ENCODE measurements at places on chromosomes 6 and 20.

GRCh38 chr6:28209753-28210535, 15.1 kb upstream of the ZSCAN9 start:
- DNase-seq: no peak

- no peak for DNase-seq
Measured at GRCh38 chr6:166293731-166294584, 14.2 kb downstream of the PRR18 start.

GRCh38 chr6:99347804-99348203, 1.7 kb downstream of the FAXC start:
- no peak for DNase-seq

GRCh38 chr20:15512916-15513315, 1060.3 kb downstream of the KIF16B start:
- DNase-seq: no peak

DNA sequence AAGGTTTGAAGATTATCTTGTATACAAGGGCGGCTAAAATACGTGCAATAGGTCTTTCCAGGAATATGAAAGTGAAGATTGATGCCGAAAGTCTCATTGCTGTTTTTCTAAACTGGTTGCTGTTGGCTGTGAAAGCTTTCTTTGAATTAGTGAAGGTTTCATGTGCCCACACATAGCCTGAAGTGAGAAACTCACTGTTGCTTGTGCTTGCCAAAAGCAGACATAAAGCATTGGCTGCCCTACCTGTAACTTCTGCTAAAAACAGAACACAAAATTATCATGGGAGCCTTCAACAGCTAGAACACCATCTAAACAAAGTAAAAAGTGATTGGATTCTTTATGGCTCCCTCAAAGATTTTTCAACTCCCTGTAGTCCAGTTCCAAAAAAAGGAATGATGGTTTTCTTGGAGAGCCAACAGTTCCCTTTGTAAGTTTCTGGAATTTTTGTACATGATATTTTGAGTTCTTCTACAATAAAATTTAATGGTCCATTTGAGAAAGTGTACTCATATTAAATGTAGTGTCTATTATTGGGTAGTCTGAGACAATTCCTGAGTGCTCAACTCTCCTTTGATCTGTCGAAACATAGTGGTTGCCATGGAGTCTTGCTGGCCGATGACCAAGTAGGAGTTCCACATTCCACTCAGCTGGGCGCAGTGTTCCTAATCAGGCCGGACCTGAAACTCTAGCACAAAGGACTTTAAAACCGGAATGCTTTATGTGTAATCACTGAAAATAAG, 68.5 kb downstream of the PLEKHG1 start:
- no peak for DNase-seq

- DNase-seq: peak; percentile 53
Measured at GRCh38 chr6:149112976-149113375, 204.5 kb upstream of the TAB2 start.

GRCh38 chr6:134466771-134467525, 149.0 kb upstream of the SGK1 start:
- DNase-seq: no peak

DNA sequence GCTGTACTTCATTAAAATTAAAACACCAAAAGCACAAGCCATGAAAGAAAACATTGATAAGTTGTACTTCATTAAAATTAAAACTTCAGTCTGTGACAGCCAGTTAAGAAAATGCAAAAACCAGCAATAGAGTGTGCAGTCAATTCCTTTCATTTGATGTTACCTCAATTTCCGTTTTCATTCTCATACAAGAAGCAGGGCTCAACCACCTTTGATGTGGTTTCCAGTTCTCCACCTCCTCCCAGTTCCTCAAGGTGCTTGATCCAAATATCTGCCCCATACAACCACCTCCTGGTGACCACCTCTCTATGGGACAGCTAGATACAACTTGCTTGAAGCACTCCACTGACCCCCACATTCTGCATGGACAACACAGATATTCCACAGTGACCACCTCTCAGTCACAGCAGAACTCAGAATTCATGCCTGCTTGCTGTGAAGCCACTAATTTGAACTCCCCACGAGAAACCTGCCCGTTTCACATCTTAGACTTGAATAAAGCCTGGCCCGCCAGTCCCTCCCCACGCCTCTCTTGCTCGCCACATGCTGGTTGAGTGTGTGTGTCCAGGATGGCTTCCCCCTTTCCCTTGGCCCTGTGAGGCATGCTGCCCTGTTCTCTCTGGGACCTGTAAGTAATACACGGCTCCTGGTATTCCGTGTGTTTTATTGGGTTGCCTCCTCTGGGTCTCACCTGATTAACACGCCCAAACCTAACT, 66.1 kb downstream of the FAM50B start:
- peak; percentile 43 for DNase-seq

DNA sequence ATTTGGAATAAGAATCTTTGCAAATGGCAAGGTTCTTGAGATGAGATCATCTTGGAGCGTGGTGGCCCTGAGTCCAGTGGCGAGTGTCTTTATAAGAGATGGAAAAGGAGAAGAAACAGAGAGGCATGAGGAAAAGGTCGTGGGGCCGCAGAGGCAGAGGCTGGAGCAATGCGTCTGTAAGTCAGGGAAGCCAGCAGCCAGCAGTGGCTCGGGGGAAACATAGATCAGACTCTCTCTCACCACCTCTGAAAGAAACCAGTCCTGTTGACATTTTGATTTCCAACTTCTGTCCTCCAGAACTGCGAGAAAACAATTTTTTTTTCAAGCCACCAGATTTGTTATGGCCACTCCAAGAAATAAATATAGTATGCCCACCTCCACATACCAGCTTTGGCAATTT, 226.6 kb downstream of the TFAP2C start:
- DNase-seq: no peak

DNA sequence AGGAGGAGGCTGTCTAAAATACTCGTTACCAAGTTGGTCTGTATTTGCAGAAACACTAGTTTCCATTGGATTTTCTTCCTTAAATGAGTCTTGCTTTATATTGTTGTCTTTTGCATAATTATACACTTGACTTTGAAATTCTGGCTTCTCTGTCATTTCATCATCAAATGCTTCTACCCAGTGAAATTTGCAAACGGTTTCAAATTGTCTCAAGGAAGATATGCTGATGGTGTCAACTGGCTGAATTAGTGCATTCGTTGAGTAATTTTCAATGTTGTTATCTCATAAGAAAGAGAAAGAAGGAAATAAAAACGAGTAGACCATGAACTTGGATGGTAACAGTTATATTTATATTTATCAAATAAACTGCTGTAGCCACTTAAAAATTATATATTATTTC, 10.8 kb downstream of the CAGE1 start:
- DNase-seq: no peak

- DNase-seq: no peak
Measured at GRCh38 chr20:63216849-63217471, 1.0 kb upstream of the YTHDF1 start.

- peak; percentile 13 for DNase-seq
Measured at GRCh38 chr6:5314191-5314865, 53.0 kb downstream of the FARS2 start.

DNA sequence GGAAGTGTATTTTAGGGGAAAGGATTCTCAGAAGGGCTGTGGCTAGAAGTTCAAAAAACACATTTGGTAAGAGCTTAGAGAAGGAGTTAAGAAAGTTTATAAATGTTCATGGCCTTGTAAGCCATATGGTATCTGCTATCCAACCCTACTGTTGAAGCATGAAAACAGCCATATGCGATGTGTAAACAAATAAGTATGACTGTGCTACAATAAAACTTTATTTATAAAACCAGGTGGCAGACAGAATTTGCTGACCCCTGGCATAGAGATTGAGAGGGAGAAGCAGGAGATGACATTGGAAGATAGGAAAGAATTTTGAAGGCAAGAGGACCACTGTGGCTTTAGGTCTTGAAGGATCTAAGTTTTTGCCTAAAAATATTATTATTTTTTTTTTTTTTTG, 583.5 kb downstream of the DOK5 start:
- DNase-seq: no peak

DNA sequence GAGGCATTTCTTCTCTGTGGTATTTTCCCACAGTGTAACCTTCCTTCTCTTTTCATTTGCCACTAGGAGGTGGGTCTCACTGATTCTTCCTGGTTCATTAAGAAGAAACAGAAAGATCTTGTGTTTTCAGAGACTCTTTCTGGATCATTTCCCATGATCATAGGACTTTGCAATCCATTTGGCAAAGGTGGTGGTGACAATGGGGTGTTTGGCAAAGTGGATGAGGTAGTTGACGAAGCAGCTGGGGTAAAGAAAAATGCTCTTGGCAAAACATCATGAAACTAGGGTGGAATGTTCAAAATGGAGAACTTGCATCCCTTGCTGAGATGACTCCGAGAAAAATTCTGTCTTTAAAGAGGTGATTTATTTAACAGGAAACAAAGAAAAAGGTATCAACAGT, 50.6 kb downstream of the TRAF3IP2 start:
- no peak for DNase-seq

- DNase-seq: no peak
Measured at GRCh38 chr20:37394543-37395409, 48.8 kb downstream of the SRC start.

DNA sequence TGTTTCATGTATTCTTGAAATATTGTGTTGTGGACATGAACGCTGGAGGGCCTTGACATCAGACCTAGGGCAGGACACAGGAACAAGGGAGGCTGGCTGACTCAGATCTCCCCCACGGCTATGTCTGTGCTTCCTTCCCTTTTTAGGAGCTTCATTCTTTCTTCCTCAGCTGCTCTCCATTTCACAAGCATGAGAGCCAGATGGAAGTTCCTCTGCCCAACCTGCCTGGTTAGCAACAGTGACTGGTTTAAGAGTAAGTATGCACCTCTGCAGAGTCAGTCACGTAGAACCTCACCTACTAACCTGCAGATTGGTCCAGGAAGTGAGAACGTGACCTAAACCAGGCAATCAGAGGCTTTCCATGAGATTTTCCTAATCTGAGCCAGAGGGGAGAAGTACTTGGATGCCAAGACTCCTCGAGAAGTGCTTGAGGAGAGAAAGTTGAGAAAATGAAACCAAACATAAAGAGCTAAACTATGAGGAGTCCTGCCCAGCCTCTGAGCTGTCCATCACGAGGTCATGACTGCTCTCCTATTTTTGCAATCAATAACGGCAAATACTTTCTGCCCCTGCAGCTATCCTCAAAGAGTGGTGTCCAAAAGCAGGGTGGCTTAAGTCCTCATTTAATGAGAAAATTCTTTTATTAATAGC, 465.2 kb upstream of the CITED2 start:
- no peak for DNase-seq

DNA sequence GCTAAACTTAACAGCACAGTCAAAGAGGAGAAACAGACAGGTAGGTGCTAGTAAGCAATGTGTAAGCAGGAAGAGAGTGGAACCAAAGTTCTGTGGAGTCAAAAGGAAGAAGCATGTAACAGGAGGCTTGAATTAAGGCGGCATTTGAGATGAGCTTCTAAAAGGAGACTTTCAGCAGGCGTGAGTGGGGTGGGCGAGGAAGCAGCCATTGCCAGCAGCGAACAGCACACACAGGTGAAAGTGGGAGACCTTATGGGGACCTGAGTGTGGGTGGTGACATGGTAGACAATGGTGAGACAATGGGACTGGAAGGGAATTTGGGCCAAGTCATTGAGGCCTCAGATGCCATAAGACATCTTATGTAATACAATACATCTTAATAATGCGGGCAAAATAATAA, 195.0 kb downstream of the PAX1 start:
- DNase-seq: no peak

DNA sequence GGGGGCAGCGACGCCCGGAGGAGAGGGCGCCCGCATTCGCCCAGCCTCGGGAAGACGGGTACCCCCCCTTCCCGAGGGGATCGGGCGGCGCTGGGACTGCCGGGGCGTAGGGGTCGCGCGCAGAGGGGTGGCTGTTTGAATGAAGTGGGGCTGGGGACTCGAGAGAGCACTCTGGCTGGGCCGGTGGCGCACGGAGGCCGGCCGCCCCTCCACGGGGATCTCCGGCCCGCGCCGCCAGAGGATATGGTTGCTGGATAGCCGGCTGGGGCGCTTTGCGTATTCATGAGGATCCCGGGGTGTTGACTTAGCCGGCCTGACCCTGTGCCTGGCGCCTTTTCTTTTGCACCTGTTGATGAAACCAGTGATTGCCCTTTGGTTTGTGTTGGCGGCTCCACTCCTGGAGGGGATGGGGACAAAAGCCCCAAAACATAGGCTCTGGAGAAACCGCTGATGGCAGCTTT, 469 bp downstream of the SYNJ2 start:
- DNase-seq: peak; percentile 53

DNA sequence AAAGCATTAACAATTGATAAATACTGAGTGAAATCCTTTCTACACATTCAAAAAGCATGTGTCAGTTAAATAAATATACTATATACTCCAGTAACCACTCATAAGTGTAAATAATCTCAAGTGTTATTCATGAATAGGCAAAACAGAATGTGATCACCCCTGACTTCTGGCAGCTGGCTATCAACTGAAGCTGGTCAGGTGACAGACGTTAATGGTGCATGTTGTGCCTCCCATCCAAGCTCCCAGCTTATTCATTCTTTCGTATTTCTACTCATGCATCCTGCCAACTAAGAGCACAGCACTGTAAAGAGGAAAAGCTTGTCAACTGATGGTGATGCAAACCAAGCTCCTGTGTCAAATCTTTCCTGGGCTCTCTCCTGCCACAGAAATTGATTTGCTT, 7.7 kb downstream of the PSMB1 start:
- DNase-seq: no peak

- no peak for DNase-seq
Measured at GRCh38 chr6:54998576-54998975, 152.0 kb downstream of the FAM83B start.

DNA sequence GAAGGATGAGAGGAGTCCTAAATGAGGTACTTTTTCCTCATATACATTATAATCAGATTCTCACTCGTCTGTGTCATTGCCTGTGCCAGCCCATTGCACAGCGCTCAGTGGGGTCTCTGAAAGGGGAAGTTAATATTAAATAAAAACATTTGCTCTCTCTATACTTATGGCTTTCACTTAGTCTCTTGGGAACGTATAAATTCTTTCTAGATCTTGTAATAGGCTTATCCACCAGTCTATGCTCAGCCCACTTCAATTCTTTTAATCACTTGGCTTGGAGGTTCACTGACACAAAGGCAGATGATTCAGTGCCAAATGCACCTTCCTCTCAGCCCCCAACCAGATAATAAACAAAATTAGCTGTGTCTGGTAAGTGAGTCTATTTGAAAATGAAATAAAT, 164.3 kb upstream of the OGFRL1 start:
- DNase-seq: no peak

All from activated CD4-positive, alpha-beta memory T cell treated with anti-CD3 and anti-CD28 coated beads for 36 hours (primary cell).